ENCODE measurements at places on chromosomes 6 and 20.

DNA sequence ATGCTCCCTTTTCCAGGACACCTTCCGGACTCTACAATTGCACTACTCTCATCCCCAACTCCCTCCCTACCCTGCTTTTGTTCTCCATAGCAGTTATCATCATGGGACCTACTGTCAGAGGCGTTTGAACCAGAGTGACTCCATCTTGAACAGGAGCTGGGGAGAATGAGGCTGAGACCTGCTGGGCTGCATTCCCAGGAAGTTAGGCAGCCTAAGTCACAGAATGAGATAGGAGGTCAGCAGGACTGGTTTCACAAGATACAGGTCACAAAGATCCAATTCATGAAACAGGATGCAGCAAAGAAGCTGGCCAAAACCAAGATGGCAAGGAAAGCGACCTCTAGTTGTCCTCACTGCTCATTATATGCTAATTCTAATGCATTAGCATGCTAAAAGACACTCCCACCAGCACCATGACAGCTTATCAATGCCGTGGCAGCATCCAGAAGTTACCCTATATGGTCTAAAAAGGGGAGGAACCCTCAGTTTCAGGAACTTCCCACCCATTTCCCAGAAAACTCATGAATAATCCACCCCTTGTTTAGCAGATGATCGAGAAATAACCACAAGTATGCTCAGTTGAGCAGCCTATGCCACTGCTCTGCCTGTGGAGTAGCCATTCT lies 15.6 kb downstream of the SLC13A3 start:
- no peak for DNase-seq

DNA sequence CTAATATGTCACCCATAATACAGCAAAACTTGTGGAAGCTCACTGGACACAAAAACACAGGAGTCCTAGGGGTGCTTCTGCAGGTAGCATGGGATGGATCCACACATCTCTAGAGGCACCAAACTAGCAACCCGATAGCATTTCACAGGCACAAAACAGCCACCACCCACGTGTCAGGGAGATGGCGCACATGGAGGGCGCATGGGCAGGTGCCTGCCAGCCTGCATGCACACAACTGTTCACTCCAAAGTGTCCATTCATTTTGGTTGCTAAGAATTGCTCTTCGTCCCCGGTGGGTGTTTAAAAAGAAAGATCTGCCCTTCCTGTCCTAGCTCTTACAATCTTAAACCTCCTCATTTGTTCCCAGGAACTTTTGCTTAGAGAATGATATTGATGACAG lies 171.3 kb downstream of the SYNDIG1 start:
- DNase-seq, result no peak

DNA sequence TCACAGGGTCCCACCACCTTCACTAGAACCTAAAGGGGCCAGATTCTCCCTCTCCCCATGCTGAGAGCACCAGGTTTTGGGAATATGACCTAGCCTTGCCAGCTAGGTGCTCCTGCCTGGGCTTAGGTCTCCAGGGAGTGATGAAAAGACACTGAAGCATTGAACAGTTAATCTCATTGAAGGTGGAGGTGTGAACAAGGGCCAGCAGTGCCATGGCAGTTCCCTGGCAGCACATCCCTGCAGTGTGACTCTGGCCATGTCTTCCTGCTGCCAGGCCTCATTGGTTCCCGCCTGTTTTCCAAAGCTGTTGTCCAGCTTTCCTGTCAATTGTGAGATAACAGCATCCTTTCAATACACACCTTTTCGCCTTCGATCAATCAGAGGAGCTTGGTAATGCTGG lies 10.9 kb downstream of the PPIL6 start:
- no peak for DNase-seq

DNA sequence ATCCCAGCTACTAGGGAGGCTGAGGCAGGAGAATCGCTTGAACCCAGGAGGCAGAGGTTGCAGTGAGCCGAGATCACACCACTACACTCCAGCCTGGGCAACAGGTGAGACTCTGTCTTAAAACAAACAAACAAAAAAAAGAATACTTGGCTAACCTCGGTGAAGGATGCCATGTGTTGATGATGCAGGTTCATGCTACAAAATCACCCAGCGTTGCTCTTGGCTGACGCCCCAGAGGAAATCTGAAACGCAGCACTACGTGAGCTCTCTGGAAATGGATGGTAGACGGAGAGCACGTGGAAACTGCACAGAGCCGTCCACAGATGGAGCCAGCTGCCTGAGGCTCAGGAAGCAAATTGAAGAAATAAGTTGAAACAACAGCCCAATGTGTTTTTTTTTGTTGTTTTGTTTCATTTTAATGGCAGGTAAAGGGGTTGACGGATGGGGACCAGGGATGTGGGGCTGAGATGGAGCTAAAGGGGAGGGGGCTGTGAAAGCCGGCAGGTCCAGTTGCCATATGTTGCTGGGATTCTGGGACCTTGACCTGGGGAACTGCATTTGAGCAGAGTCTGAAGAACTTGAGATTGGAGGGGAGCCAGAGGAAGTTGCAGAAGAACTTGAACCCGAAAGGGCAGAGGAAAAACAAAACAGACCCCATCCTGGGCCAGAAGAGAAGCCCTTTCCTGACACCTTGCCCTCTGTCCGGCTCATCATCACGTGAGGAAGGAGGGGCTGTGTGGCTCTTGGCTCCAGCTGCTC lies 12.8 kb upstream of the MANBAL start:
- DNase-seq, result peak; percentile 85

DNA sequence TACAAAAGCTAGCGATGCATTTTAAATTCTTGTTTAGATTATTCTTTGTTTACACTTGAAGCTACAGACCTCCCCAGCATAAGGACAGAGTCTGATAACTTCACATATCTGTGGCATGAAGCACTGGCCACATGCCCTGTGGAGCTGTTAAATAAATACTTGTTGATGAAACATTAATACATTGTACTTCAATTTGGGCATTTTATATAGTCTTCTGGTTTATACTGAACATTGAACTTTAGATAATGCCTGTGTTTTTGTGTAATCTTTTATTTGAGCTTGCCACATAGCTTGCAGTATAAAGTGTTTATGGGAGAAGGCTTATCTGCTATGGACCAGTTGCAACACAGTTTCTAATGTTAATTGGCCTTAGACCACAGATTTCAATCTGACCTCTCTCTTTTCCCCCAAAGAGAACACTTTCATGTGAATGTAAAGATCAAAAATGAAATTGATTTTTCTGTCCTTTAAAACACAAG lies 48.2 kb downstream of the FRK start:
- peak; percentile 31 for DNase-seq

DNA sequence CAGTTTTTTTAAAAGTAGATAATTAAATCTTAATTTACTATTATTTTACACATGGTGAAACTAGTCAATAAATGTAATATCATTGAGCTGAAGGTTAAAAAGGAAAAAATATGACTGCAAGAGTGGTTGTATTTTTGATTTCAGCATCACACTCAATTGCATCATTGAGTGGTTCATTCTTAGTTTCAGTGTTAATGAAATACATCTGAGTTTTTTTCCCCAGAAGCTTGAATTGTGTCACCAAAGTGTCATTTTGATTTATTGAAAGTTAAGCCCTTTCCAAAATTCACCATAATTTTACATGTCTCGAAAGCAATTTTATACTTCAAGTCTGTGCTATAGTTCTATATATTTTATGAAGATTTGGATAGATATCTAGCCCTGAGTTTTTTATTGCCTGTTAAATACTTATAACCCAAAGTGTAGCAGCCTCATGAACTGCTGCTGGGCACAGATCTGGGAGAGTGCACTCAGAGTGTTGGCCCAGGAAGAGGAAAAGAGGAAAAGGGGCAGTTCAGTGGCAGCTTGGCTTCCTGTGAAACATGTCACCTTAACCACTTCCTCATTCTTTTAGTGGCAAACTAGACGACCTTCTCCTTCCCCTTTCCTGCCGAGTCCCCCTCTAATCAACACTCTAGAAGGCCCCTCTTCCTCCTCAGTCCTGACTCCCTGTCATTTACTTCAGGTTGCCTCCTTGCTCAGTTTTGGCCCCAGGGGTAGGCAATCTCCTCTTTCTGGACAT lies 140.7 kb downstream of the ESR1 start:
- no peak for DNase-seq

- no peak for DNase-seq
Observed at GRCh38 chr6:93176070-93176469, 243.3 kb downstream of the EPHA7 start.

DNA sequence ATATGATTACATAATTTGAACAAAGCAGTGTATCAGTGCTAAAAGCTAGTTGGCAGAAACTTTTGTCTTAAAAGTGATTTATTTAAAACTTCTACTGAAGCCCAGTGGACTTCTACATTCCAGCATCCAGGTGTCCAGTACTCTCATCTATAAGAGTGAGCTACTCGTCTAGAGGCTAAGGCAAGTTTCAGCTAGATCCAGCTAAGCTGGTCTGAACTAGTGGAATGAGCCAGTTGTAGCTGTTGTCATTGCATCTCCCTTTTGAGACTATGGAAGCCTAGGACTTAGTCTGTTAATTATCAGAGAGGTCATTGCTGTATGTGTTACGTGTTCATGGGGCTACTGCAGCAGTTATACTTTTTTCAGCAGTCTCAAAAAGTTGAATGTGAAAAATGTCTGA lies 165.1 kb downstream of the ZFAND3 start:
- DNase-seq, result no peak

DNA sequence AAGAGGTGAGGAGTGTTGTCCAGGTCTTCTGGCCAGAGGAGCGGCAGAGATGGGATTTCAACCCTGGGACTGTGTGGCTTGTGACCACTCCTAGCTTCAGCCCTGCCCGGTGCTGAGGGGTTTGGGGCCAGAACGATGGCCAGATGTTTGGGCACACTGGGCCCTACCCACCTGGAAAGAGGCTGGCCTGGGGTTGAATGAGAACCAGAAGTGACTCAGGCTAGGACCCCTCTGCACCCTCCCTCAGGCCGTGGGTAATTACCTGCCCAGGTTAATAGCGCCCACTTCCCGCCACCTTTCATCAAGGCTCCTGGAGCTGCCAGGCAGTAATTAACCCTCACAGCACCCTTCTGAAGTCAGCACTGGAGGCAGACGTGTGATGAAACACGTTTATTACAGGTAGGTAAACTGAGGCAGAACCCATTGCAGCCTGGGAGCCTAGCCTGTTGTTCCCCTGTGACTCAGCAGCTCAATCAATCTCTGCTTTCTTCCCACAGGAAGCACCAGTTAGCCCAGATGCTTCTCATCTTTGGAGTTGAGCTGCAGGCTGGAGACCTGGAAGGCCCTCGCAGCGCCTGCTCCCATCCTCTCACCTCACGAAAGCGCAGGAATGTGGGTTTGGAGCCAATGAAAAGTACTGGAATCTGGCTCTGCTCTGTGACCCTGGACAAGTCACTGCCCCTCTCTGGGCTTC lies 120.8 kb downstream of the CEBPB start:
- DNase-seq, result no peak

- DNase-seq, result no peak
Observed at GRCh38 chr20:58722877-58723627, 30.5 kb downstream of the NPEPL1 start.

DNA sequence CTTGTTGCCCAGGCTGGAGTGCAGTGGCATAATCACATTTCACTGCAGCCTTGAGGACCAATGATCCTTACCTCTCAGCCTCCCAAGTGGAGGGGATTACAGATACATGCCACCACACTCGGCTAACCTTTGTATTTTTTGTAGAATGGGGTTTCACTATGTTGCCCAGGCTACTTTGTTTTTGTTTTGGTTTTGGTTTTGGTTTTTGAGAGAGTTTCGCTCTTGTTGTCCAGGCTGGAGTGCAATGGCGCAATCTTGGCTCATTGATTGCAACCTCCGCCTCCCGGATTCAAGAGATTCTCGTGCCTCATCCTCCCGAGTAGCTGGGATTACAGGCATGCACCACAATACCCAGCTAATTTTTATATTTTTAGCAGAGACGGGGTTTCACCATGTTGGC lies 105.5 kb downstream of the BMP7 start:
- no peak for DNase-seq

- DNase-seq, result no peak
Observed at GRCh38 chr6:108847738-108848115, 495 bp upstream of the ARMC2 start.

DNA sequence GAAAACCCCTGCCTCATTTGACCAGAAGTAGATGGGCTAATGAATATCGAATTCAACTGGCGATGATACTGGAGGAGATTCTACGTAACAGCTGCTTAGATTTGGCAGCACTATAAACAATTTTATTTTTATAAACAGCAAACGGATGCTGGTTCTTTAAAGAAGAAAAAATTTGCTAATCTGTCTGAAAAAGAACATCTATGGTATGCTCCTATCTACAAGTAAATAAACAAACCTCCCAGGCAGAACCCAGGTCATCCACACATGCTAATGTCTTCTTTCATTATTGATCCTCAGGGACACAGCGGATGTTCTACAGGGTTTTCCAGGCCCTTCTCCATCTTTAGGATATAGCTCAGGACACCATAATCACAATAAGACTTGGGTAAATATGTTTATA lies 291.3 kb downstream of the ALDH8A1 start:
- DNase-seq, result peak; percentile 28

DNA sequence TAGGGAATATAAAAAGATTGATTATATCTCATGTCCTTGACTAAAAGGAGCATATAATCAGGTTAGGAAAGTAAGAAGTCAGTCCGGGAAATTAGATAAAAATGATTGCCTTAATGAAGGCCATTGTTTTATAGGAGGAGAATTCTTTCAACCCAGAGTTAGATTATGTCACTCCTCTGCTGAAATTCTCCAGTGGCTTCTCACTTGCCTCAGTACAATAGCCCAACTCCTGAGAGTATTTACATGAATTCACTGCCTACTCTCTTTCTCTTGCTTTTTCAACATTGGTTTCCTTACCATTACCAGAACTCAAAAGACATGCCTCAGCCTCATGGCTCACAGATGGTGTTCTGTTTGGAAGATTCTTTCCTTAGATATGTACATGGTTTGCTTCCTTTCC lies 114.9 kb downstream of the EPHA7 start:
- DNase-seq, result no peak

GRCh38 chr6:139137706-139138105 lies 2.8 kb downstream of the HECA start:
- DNase-seq, result peak; percentile 49

DNA sequence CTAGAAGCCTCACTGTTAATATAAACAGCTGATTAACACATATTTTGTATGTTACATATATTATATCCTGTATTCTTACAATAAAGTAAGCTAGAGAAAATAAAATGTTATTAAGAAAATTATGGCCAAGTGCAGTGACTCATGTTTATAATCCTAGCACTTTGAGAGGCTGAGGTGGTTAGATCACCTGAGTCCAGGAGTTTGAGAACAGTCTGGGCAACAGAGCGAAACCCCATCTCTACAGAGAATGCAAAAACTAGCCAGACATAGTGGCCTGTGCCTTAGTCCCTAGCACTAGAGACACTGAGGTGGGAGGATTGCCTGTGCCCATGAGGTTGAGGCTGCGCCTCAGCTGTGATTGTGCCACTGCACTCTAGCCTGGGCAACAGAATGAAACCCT lies 81.9 kb downstream of the NCOA3 start:
- DNase-seq, result no peak

- no peak for DNase-seq
Observed at GRCh38 chr6:31736768-31737314, 511 bp upstream of the CLIC1 start.

Measured in fibroblast of gingiva (primary cell).